Regular cardiac myocyte (primary cell): ENCODE measurements at places on chromosomes 6 and 20. TPM values are rescaled to one million over a fixed set of nuclear protein-coding genes. Genes with fewer than 3 reads are reported as not detected.

CFAP206 gene
- total RNA-seq: 0.38 and 1.4 TPM in 2 replicates

WFDC5 gene
- total RNA-seq: not detected in 2 replicates

BMP2 gene
- total RNA-seq: 4.8 and 6.7 TPM in 2 replicates

OPRL1 gene
- 0.19 and 2.0 TPM in 2 replicates for total RNA-seq

NKX2-2 gene
- not detected in 2 replicates for total RNA-seq

TNXB gene
- 3.6 and 10.4 TPM in 2 replicates for total RNA-seq

KHDRBS2 gene
- total RNA-seq: not detected in 2 replicates

SRSF12 gene
- total RNA-seq: under 0.01 and 0.28 TPM in 2 replicates

COX7A2 gene
- 184 and 213 TPM in 2 replicates for total RNA-seq

CRISP3 gene
- total RNA-seq: not detected in 2 replicates

NKX2-4 gene
- not detected in 2 replicates for total RNA-seq

CENPW gene
- 3.7 and 21.3 TPM in 2 replicates for total RNA-seq

RAB32 gene
- 132 and 164 TPM in 2 replicates for total RNA-seq

SLC16A10 gene
- total RNA-seq: not detected in 2 replicates

B3GAT2 gene
- total RNA-seq: not detected in 2 replicates

HM13 gene
- 50.7 and 86.1 TPM in 2 replicates for total RNA-seq

GHRH gene
- total RNA-seq: not detected in 2 replicates

OR12D3 gene
- not detected in 2 replicates for total RNA-seq

TRIM40 gene
- not detected in 2 replicates for total RNA-seq

FERMT1 gene
- total RNA-seq: 3.4 and 6.3 TPM in 2 replicates

CLPSL2 gene
- not detected in 2 replicates for total RNA-seq

TMEM151B gene
- not detected in 2 replicates for total RNA-seq

CALHM6 gene
- 0.58 and 2.8 TPM in 2 replicates for total RNA-seq

TUBB2B gene
- 0.85 and 6.9 TPM in 2 replicates for total RNA-seq

SPATA25 gene
- total RNA-seq: 0.19 and 0.28 TPM in 2 replicates

TLDC2 gene
- total RNA-seq: not detected in 2 replicates

MAVS gene
- 11.3 and 19.4 TPM in 2 replicates for total RNA-seq

EHMT2 gene
- total RNA-seq: 50.2 and 55.2 TPM in 2 replicates
